Activated CD4-positive, alpha-beta memory T cell treated with anti-CD3 and anti-CD28 coated beads for 36 hours (primary cell): ENCODE measurements at places on chromosomes 11 and 22. TPM values are rescaled to one million over a fixed set of nuclear protein-coding genes. Genes with fewer than 3 reads are reported as not detected.

The CNIH2 gene
- 0.39 TPM for total RNA-seq

DNA sequence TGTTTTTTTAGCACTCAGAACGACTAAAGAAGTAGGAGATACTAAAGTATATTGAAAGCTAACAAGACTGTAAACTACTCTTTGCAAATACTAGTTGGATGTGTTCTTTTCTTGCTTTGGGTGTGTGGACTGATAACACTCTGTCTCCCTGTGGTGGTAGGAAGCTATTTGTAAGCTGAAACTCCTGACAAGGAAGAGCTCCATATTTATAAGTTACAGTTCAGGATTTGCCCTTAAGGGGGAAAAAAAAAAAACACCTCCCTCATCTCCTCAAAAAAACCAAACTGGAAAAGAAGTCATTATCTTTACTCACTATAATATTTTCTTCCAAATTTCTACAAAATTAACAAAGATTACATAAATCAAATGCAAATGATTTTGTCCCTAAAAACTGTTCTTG, 94.9 kb downstream of the LARGE2 start:
- no peak for DNase-seq
- H3K36me3 ChIP-seq: peaks cover 3% of the 10 kb centered on the region
- no peaks in the 10 kb centered on the region for H3K27me3 ChIP-seq
- no peak overlapping the region for H3K27ac ChIP-seq
- H3K4me1 ChIP-seq: no peaks in the 10 kb centered on the region

DNA sequence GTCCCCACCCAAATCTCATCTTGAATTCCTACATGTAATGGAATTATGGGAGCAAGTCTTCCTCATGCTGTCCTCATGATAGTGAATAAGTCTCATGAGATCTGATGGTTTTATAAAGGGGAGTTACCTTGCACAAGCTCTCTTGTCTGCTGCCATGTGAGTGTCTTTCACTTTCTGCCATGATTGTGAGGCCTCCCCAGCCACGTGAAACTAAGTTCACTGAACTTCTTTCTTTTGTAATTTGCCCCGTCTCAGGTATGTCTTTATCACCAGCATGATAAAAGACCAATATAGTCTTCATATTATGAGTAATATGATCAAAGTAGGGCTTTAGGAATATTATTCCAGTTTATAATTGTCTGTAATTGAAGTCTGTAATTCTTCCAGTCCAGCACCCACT, 86.3 kb upstream of the ANO5 start:
- H3K27me3 ChIP-seq: no peaks in the 10 kb centered on the region
- no peaks in the 10 kb centered on the region for H3K36me3 ChIP-seq
- H3K27ac ChIP-seq: no peak overlapping the region
- H3K4me1 ChIP-seq: no peaks in the 10 kb centered on the region
- no peak overlapping the region for H3K4me3 ChIP-seq

DNA sequence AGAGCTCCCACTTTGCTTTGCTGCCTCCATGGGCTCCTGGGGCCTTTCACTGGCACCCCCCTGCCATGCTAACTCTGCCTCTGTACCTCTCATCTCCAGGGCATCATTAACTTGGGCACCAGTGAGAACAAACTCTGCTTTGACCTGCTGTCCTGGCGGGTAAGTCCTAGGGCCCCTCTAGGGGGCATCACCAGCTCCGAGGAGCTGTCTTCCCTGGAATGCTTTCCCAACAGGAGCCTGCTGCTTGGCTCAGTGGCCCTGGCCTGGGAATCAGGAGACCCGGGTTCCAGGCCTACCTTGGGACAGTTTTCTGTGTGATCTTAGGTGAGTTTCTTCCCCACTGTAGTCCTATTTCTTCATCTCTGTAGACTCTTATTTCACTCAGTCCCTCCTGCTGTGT, 5.1 kb downstream of the ACCS start:
- no peak for DNase-seq
- no peak overlapping the region for H3K4me3 ChIP-seq
- H3K27ac ChIP-seq: no peak overlapping the region

DNA sequence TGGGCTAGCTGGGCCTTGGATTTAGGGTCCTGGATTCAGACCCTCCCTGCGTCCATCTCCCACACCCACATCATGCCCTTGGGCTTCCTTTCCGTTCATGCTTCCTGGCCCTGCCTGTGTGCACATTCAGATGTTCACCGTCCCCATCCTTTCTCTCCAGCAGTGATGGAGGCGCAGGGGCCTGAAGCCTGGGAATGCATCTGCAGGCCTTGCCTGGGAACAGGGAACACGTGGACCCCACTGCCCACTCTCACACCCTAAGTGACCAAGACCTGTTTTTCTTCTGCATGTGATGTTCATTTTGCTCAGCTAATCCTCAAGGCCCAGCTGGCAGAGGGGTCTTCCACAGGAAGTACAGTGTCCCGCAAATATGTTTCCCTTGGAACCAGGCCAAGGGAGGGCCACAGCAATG, 91.6 kb upstream of the PARVA start:
- no peaks in the 10 kb centered on the region for H3K36me3 ChIP-seq
- H3K27ac ChIP-seq: no peak overlapping the region
- H3K4me3 ChIP-seq: no peak overlapping the region
- H3K27me3 ChIP-seq: no peaks in the 10 kb centered on the region
- DNase-seq: no peak

- DNase-seq: peak; percentile 8
- H3K36me3 ChIP-seq: peaks cover 17% of the 10 kb centered on the region
- H3K4me1 ChIP-seq: peaks cover 18% of the 10 kb centered on the region
These were observed 29.8 kb downstream of the CAPN1 start for GRCh38 chr11:65211293-65212105.

DNA sequence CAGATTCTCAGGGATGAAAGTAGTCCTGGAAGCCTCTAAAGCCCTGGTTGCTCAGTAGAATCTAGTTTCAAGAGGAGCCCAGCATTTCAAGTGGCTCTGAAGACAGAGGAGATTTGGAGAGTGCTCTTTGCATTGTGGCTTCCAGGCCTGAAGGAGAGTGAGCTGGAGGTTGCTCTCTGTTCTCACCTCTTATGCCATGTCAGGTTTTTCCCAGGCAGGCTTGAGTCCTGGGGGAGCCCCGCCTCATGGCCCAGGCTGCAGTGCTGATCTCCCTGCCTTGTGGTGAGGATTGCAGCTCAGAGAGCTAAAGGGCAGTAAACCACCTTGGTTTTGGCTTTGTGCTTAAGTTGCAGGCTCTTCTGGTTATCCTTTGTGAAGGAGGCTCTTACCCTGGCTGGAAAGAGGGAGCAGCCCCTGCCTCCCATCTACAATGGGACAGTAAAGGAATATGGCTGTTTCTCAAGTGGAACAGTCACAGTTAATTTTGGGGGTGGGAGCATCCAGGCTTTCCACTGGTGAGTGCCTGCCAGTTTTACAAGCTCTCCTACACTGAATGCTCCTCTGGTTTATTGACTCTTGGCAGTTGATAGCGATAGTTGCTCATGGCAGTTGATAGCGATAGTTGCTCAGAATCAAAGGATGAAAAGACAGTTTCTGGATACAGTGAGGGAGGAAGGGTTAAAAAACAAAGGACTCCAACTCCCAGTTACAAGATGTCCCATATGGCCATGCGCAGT, 32.6 kb downstream of the RCOR2 start:
- no peaks in the 10 kb centered on the region for H3K36me3 ChIP-seq
- H3K27me3 ChIP-seq: no peaks in the 10 kb centered on the region
- H3K4me1 ChIP-seq: peaks cover 72% of the 10 kb centered on the region
- no peak overlapping the region for H3K4me3 ChIP-seq

DNA sequence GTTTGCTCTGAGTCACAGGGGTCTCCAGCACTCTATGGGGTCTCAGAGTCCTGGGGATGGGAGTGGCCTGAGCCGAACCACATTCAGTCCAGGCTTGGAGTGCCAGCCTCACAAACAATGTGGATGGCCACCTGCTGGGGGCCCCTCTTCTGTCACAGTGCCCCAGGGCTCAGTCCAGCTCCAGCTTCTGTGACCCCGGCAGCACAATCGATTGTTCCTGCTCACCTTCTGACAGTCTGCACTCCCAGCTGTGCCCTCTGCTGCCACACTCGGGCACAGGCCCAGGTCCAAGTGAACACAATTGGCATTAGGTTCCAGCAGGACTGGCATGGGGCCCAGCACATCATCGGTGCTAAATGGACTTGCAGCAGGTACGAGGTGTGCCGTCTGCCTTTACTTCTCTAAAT, 84.8 kb downstream of the TP53I11 start:
- H3K4me3 ChIP-seq: no peak overlapping the region
- H3K36me3 ChIP-seq: peaks cover 15% of the 10 kb centered on the region
- DNase-seq: no peak
- peaks cover 2% of the 10 kb centered on the region for H3K27me3 ChIP-seq

DNA sequence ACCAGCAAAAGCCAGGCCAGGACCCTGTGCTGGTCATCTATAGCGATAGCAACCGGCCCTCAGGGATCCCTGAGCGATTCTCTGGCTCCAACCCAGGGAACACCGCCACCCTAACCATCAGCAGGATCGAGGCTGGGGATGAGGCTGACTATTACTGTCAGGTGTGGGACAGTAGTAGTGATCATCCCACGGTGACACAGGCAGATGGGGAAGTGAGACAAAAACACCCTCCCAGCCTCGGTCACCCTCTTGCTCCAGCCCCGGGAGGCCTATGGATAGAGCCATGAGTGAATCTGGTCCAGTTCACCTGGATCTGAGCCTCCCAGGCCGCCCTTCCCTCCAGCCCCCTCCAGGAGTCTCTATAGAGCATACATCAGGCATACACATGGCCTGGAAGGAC, 115.2 kb upstream of the IGLL5 start:
- H3K4me3 ChIP-seq: no peak overlapping the region
- no peak for DNase-seq
- peaks cover 4% of the 10 kb centered on the region for H3K27me3 ChIP-seq
- no peaks in the 10 kb centered on the region for H3K36me3 ChIP-seq
- H3K4me1 ChIP-seq: peaks cover 9% of the 10 kb centered on the region
- no peak overlapping the region for H3K27ac ChIP-seq
